ENCODE measurements at places on chromosomes 2 and 18. TPM values are rescaled to one million over a fixed set of nuclear protein-coding genes. Genes with fewer than 3 reads are reported as not detected.

GRCh38 chr18:50053111-50053510 is 141.8 kb downstream of the MYO5B start:
- DNase-seq, result no peak

GRCh38 chr2:191959209-191959608 is 112.3 kb upstream of the CAVIN2 start:
- DNase-seq, result no peak

DNA sequence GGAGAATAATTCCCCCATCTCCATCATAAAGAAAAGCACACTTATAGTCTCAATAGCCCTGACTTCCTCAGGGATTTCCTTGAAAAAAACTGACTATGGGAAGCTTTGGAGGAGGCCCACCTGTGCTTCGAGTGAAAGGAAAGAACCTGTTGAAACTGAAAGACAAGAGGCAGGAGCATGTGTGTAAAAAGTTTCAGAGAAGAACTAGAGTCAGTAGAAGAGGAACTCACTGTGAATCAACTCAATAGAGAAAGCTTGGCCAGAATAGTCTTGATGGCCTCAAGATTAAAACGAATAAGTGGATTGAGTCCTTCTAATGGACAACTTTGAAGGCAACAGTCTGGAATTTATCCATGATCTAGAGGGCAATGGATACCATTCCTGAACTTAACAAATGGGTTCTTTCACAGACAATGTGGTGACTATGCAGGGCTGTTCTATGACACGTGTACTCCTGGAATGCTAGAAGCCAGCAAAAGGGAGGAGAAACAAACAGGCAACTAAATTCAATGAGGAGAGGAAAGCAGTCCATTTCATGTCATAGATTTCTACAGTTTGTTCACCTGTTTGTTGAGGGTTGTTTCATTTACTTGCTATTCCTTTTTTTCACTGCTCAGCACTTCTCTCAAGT is 442.3 kb downstream of the GRB14 start:
- DNase-seq, result no peak

- DNase-seq, result no peak
Observed at GRCh38 chr18:55405475-55405874, 182.5 kb downstream of the TCF4 start.

DNA sequence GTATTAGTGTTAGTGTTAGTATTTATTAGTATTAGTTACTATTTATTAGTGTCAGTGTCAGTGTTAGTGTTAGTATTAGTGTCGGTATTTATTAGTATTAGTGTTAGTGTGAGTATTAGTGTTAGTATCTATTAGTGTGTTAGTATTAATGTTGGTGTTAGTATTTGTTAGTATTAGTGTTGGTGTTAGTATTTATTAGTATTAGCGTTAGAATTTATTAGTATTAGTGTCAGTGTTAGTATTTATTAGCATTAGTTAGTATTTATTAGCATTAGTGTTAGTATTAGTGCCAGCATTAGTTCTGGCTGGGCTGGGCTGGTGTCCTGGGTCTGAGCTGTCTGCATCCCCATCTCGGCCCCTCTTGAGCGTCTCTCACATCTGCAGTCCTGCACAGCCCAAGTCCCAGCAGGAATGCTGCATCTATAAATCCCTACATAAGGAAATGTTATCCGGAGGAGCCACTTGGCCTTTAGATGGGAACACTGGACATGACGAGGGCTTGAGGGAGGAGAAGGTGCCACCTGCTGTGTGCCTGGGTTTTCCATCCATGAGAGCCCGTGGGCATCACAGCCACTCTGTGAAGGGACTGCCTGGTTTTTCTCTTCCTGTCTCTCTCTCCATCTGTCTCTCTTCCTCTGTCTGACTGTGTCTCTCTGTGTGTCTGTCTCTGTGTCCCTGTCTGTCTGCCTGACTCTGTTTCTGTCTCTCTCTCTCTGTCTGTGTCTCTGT is 33.6 kb downstream of the TWIST2 start:
- no peak for DNase-seq

GRCh38 chr2:157174321-157174720 is 83.2 kb upstream of the GALNT5 start:
- DNase-seq, result no peak

- no peak for DNase-seq
Observed at GRCh38 chr2:39264733-39265132, 21.0 kb upstream of the CDKL4 start.

- DNase-seq, result no peak
Observed at GRCh38 chr18:75249175-75249518, 38.5 kb downstream of the TSHZ1 start.

GRCh38 chr2:7190587-7191324 is 273.5 kb downstream of the RNF144A start:
- DNase-seq, result no peak

- no peak for DNase-seq
Observed at GRCh38 chr2:69469375-69469774, 32.1 kb upstream of the NFU1 start.

The SPAG16 gene
- total RNA-seq, result 27.6 TPM

The AFF3 gene
- total RNA-seq, result 14.2 TPM

The ST6GAL2 gene
- total RNA-seq, result not detected

The ZSWIM2 gene
- total RNA-seq, result not detected
